ENCODE measurements at places on chromosomes 1 and 21.

DNA sequence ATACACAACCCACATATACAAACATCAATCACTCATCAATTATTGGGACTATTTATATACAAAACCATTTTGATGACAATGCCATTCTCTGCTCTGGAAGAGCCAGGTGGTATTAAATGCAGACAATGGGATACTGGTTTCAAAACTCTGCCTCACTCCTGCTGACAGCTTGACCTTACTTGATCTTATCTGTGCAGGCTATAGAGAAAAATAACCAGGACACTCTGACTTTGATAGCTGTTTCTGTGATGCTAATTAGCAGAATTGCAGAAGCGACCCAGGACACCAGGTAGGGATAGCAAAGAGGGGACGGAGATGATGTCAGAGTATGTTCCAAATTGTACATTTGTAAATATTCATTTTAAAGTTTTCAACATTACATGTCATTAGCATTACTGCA, 89.5 kb downstream of the OLFM3 start:
- no peaks in the 10 kb centered on the region for H3K4me1 ChIP-seq
- no peaks in the 10 kb centered on the region for H3K27me3 ChIP-seq
- no peak overlapping the region for H3K4me3 ChIP-seq
- H3K27ac ChIP-seq: no peak overlapping the region

DNA sequence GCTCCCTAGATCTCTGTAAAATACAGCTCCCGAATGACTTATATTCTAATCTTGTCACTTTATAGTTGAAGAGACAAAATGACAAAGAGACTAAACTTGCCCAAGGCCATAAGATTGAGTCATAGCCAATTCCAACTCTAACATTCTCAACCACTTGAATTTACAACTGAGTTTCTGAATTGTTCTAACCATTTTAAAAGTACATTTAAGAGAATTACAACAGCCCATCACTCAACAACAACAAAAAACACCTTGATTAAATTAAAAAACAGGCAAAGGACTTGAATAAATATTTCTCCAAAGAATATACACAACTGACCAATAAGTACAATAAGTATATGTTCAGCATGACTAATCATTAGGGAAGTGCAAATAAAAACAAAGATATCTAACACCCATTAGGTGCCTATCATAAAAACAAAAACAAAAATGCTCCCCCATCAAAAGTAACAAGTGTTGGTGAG, 8.7 kb upstream of the ADCY10 start:
- H3K27me3 ChIP-seq: no peaks in the 10 kb centered on the region
- H3K4me1 ChIP-seq: no peaks in the 10 kb centered on the region
- no peak overlapping the region for H3K4me3 ChIP-seq
- no peak overlapping the region for H3K27ac ChIP-seq
- DNase-seq: no peak

GRCh38 chr1:214583113-214583512, 19.9 kb upstream of the CENPF start:
- H3K36me3 ChIP-seq: no peaks in the 10 kb centered on the region
- H3K4me1 ChIP-seq: no peaks in the 10 kb centered on the region
- peaks cover 8% of the 10 kb centered on the region for H3K27me3 ChIP-seq

DNA sequence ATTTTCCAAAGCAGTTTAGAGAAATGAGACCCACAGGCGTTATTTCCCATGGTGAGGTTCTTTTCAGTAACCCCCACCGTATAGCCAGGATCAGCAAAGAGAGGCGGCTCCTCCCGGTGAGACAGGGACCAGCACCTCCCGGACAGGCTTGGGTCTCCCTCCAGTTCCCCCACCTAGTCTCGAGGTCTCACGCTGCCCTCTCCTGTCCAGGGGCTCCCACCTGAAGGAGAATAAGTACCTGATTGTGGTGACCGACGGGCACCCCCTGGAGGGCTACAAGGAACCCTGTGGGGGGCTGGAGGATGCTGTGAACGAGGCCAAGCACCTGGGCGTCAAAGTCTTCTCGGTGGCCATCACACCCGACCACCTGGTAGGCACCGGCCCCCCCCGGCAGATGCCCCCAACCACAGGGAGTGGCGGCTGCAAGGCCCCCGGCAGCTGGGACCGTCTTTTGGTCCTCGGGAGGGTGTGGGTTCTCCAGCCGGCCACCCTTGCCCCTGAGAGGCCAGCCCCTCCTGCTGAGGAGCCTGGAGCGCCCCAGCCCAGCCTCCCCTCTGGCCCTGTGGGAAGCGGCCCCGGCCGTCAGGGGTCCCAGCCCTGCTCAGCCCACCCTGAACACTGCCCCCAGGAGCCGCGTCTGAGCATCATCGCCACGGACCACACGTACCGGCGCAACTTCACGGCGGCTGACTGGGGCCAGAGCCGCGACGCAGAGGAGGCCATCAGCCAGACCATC, 4.9 kb downstream of the COL6A1 start:
- DNase-seq: no peak
- H3K36me3 ChIP-seq: no peaks in the 10 kb centered on the region
- no peak overlapping the region for H3K27ac ChIP-seq
- peaks cover 10% of the 10 kb centered on the region for H3K4me1 ChIP-seq
- no peak overlapping the region for H3K4me3 ChIP-seq
- H3K27me3 ChIP-seq: no peaks in the 10 kb centered on the region

GRCh38 chr1:61204528-61204927, 122.2 kb downstream of the NFIA start:
- no peak overlapping the region for H3K27ac ChIP-seq
- no peak for DNase-seq
- no peaks in the 10 kb centered on the region for H3K4me1 ChIP-seq
- H3K4me3 ChIP-seq: no peak overlapping the region

GRCh38 chr1:1197551-1198422, 8.6 kb downstream of the TNFRSF18 start:
- no peak overlapping the region for H3K27ac ChIP-seq

GRCh38 chr1:201381130-201381529, 3.6 kb upstream of the TNNT2 start:
- H3K36me3 ChIP-seq: no peaks in the 10 kb centered on the region
- DNase-seq: no peak
- no peaks in the 10 kb centered on the region for H3K4me1 ChIP-seq
- H3K4me3 ChIP-seq: no peak overlapping the region

GRCh38 chr1:158323866-158324265, 7.5 kb downstream of the CD1B start:
- DNase-seq: no peak
- no peaks in the 10 kb centered on the region for H3K27me3 ChIP-seq
- no peak overlapping the region for H3K27ac ChIP-seq
- H3K4me3 ChIP-seq: no peak overlapping the region

- no peak overlapping the region for H3K27ac ChIP-seq
- H3K36me3 ChIP-seq: no peaks in the 10 kb centered on the region
- no peak for DNase-seq
- no peak overlapping the region for H3K4me3 ChIP-seq
- H3K4me1 ChIP-seq: no peaks in the 10 kb centered on the region
Measured at GRCh38 chr1:20948101-20948500, 161.0 kb upstream of the HP1BP3 start.

GRCh38 chr1:18365099-18365705, 115.5 kb upstream of the KLHDC7A start:
- H3K4me1 ChIP-seq: no peaks in the 10 kb centered on the region
- no peak for DNase-seq
- no peaks in the 10 kb centered on the region for H3K27me3 ChIP-seq
- H3K27ac ChIP-seq: no peak overlapping the region

GRCh38 chr21:33377221-33377920, 25.8 kb upstream of the IFNGR2 start:
- H3K4me3 ChIP-seq: no peak overlapping the region
- H3K4me1 ChIP-seq: peaks cover 37% of the 10 kb centered on the region
- H3K27me3 ChIP-seq: no peaks in the 10 kb centered on the region
- no peak overlapping the region for H3K27ac ChIP-seq
- H3K36me3 ChIP-seq: no peaks in the 10 kb centered on the region
- DNase-seq: no peak

DNA sequence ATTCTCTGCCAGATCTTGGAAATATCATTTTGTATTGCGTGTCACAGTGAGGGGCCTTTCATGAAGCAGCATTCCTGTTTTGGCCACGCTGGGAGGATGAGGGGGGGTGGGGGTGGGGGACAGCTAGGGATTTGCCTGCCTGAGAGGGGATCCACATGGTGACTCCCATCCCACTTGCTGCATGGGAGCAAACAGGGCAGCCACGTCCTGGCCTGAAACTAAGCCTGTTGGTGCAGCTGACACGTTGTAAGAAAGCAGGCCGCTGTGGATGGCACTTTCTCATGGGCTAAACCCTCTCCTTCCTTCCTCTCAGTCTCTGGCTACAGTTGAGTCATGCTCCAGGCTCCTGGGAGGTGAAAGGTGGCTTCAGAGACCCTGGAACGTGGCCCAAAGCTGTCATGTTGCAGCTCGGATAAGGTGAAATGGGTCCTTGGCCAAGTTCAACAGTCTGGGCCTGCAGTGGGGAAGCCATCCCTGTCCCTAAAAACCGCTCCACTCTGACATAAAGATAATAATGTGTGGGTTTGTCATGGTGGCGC, 346.7 kb upstream of the VAMP3 start:
- no peaks in the 10 kb centered on the region for H3K4me1 ChIP-seq
- no peak overlapping the region for H3K27ac ChIP-seq
- H3K4me3 ChIP-seq: no peak overlapping the region
- no peak for DNase-seq
- H3K27me3 ChIP-seq: no peaks in the 10 kb centered on the region

DNA sequence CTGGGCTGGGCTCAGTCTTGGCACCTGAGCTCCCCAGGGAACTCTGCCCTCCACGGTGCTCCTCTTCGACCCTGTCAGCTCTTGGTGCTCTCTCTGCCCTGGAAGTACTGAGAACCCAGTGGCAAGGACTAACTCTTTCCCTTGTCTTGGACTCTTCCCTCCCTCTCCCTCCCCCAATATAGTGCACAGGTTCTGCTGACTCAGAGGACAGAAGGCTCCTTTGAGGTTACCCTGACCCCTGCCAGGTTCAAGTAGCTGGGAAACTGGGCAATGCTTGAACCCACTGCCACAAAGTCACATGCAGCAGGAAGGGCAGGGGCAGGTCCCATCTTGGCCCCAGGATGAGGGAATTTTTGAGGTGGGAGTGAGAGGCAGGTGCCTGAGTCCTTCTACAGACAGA, 20.3 kb downstream of the KCNQ4 start:
- H3K4me1 ChIP-seq: peaks cover 14% of the 10 kb centered on the region
- H3K27me3 ChIP-seq: no peaks in the 10 kb centered on the region
- no peak overlapping the region for H3K4me3 ChIP-seq
- peak overlapping the region; percentile 69 for H3K27ac ChIP-seq

- DNase-seq: no peak
- H3K27me3 ChIP-seq: no peaks in the 10 kb centered on the region
- H3K36me3 ChIP-seq: no peaks in the 10 kb centered on the region
- no peak overlapping the region for H3K27ac ChIP-seq
- no peak overlapping the region for H3K4me3 ChIP-seq
Measured at GRCh38 chr1:55618199-55618598, 403.0 kb upstream of the USP24 start.

DNA sequence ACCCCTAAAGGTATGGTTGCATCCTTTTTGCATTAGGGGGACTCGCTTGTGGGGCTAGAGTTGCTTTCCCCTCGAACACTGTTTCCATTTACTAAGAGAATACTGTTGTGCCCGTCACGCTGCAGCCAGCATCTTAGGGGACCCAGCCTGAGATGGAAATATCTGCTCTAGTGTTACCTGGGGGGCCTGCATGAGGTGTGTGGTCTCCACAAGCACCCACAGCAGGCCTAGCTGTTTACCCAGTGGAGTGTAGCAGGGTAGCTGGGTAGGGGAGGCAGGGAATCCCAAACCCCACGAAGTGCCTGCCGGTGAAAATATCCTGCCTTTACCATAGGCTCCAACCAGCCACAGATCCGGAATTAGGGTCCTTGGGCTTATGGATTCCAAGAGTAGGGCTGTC, 303.6 kb downstream of the PTPRU start:
- H3K4me1 ChIP-seq: no peaks in the 10 kb centered on the region
- no peaks in the 10 kb centered on the region for H3K36me3 ChIP-seq
- H3K27me3 ChIP-seq: no peaks in the 10 kb centered on the region
- DNase-seq: no peak
- H3K4me3 ChIP-seq: no peak overlapping the region

DNA sequence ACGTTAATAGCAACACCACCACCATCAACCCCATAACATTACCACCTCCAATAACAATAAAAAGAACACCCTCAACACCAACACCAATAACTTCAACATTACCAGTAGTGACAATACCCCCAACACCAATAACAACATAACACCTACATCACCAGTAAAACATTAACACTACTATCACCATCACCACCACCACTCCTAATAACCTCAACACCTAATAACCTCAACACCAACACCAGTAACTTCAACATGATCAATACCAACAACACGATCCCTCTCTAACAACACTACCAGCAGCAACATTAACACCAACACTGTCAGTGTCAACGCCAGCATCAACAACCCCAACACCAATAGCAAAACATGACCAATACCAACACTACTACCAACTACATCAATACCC, 57.2 kb downstream of the TAS1R2 start:
- no peaks in the 10 kb centered on the region for H3K4me1 ChIP-seq
- no peak for DNase-seq
- no peaks in the 10 kb centered on the region for H3K36me3 ChIP-seq
- H3K27ac ChIP-seq: no peak overlapping the region

DNA sequence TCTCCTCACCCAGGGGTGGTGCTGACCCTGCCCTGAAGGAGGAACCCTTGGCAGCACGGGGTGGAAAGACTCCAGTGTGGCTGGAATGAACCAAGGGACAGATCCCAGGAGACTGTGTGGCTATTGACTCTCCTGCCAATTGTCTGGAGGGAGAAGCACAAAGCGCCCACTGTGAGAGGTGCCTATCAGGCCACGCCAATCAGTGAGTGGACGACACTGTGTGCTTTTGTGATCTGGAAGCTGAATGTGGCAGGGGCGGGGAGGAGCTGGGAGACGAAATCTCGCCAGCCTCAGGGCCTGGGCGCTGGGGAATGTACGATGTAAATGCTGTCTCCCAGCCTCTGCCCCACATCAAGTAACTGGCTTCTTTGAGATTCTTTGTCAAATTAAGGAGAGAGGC, 167.1 kb downstream of the ZBTB18 start:
- no peaks in the 10 kb centered on the region for H3K27me3 ChIP-seq
- H3K36me3 ChIP-seq: no peaks in the 10 kb centered on the region
- DNase-seq: no peak
- H3K4me1 ChIP-seq: no peaks in the 10 kb centered on the region

DNA sequence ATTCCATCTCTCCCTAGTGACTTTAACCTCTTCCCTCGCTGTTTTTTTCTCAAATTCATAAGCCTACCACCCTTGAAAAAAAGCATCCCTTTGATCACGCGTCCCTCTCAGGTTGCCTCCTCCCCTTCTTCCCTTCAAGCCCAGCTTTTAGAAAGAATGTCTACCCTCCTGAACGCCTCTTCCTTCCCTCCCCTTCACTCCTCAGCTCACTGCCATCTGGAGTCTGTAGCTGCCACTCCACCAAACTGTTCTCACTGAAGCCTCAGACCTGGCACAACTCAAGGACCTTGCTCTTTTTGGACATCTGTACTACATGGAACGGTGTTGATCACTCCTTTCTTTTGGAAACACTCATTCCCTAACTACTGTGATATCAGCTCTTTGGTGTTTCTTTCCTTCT, 80.6 kb downstream of the SLC25A24 start:
- no peaks in the 10 kb centered on the region for H3K36me3 ChIP-seq
- H3K4me1 ChIP-seq: no peaks in the 10 kb centered on the region
- DNase-seq: no peak
- no peak overlapping the region for H3K4me3 ChIP-seq
- H3K27me3 ChIP-seq: no peaks in the 10 kb centered on the region

Measured in CD4-positive, CD25-positive, alpha-beta regulatory T cell (primary cell).